ENCODE measurements at places on chromosomes 11 and 22. TPM values are rescaled to one million over a fixed set of nuclear protein-coding genes. Genes with fewer than 3 reads are reported as not detected.

- H3K4me3 ChIP-seq, result no peak overlapping the region
- H3K27ac ChIP-seq, result no peak overlapping the region
- H3K4me1 ChIP-seq, result peaks cover 16% of the 10 kb centered on the region
- DNase-seq, result no peak
- no peaks in the 10 kb centered on the region for H3K27me3 ChIP-seq
- H3K36me3 ChIP-seq, result no peaks in the 10 kb centered on the region
Measured at GRCh38 chr11:111331711-111332479, 33.5 kb downstream of the POU2AF3 start.

- peak overlapping the region; percentile 78 for H3K27ac ChIP-seq
- H3K4me1 ChIP-seq, result peaks cover 34% of the 10 kb centered on the region
- peaks cover 12% of the 10 kb centered on the region for H3K36me3 ChIP-seq
- DNase-seq, result peak; percentile 62
- H3K27me3 ChIP-seq, result no peaks in the 10 kb centered on the region
- no peak overlapping the region for H3K4me3 ChIP-seq
Measured at GRCh38 chr22:38239101-38239761, 33.6 kb downstream of the TMEM184B start.

DNA sequence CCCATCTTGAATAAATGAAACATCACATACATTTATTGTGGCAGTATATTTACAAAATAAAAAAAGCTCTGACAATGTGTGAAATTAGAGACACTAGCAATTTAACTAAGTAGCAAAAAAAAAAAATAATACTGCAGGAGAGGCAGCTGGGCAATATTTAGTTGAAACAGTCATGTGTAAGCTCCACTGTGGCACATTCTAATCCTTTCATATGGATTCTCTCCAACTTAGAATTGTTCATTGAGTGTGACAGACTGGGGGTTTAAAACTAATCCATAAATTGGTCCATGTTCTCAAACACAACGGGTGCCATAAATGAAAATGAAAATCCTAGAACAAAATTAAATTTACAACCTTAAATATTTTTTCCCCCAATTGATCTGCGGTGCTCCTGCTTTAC lies 302.1 kb downstream of the CADM1 start:
- H3K4me3 ChIP-seq, result no peak overlapping the region
- no peak for DNase-seq
- no peaks in the 10 kb centered on the region for H3K36me3 ChIP-seq
- peaks cover 6% of the 10 kb centered on the region for H3K4me1 ChIP-seq
- no peak overlapping the region for H3K27ac ChIP-seq

DNA sequence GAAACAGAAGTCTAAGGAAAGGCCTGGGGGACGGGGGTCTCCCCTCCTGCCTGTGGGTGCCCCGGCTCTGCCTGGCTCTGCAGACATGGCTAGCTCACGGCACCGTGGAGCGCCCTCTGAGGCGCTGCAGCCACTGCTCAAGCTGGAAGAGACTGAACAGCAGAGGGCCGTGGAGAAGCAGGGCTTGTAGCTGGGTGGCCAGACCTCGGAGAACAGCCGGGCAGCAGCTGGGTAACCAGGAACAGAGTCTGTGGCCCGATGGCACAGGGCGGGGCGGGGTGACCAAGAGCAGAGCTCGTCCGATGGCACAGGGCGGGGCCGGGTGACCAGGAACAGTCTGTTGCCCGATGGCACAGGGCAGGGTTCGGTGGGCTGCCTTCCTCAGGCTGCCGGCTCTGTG lies 18.1 kb downstream of the RNH1 start:
- no peak overlapping the region for H3K27ac ChIP-seq
- H3K27me3 ChIP-seq, result no peaks in the 10 kb centered on the region
- H3K4me3 ChIP-seq, result no peak overlapping the region

GRCh38 chr11:1336836-1337646 lies 27.6 kb upstream of the TOLLIP start:
- no peaks in the 10 kb centered on the region for H3K36me3 ChIP-seq
- peaks cover 12% of the 10 kb centered on the region for H3K27me3 ChIP-seq
- DNase-seq, result no peak
- H3K4me1 ChIP-seq, result peaks cover 17% of the 10 kb centered on the region
- no peak overlapping the region for H3K27ac ChIP-seq

Gene ZBTB16
- total RNA-seq, result 70.4 TPM

Measured in MCF 10A (cell line).